ENCODE measurements at places on chromosomes 7 and 10.
A peak's percentile ranks its signal among the peaks of the same experiment; 100 is the strongest.

DNA sequence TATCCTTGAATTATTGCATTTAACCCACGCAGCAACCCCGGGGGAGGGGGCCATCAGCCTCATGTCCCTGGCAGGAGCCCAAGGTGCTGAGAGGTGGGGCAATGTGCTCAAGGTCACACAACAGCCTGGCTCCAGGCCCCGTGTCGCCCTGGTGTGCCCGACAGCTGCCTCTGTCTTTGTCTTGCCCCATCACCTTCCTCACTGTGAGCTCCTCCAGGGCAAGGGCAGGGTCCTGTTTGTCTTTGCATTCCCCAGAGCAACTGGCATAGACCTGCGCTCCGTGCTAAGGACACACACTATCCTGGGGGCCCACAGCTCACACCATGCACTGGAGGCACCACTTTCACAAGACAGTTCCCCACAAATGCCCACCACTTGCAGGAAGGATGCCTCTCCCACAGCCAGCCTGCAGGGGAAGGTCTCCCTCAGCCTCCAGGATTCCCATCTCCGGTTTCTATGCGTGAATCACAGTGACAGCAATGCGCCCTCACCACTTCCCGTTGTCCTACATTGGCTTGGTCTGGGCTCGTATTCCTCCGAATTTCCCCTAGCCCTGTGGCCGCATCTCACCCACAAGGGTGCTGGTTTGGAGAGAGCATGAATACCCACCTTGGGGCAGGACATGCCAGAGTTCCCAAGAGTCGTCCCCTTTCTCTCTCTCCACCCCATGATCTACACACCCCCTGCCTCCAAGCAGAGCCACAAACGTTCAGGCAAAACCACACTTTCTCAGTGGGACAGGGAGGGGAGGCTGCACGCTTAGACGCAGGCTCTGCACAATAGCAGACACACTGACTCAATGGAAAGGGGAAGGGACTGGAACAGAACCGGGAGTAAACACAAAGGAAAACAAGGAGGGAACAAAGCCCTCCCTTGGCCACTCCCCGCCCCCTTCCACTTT is 10.3 kb downstream of the ITPRIP start:
- DNase-seq, result peak; percentile 69

DNA sequence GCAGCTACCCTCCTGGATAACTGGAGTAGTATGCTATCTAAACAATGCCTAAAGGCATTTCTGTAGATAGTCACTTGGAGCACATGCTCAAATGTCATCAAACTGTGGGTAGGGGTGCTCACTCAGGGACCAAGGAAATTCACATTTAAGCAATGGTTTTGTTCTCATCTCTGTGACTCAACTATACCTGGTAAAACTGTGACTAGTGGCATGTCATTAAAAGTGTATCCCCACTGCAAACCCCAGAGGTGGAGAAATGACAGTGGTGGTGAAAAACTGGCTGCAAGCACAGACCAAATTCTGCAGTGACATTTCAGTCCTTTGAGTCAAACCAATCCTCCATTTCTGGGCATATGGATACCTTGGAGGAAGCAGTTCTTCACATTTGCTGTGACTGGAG is 134.2 kb upstream of the EFCAB10 start:
- DNase-seq, result no peak

- no peak for DNase-seq
These were observed 639.7 kb downstream of the AUTS2 start for GRCh38 chr7:70237831-70238575.

DNA sequence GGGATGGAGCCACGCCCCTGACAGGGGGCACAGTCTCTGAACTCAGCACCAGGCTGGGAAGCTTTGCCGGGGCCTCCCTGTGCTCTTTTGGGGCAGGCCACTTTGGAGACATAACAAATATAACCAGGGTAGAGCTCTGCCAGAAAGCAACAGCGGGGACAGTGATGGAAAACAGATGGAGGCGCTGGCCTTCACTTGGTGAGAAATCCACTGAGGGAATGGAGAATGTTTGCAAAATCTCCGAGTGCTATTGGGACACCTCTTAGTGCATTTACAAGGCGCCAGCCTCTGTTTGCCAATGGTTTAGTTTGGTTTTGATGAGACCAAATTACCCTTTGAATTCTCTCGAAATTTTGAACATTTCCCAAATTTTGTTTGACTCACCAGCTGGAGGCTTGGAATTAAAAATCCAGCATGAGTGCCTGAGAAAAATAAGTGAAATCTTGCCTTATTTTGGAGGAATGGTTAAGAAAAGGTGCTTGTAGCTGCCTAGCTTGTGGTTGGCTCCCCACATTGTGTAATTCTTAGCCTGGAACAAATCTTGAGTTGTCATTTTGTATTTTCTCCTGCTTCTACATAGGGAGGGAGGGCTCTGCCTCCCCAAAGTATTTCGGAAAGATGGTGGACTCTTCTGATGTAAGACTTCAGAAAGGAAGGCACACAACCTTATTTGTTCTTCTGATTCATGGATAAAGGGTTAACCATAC is 980.5 kb downstream of the LRMDA start:
- DNase-seq, result no peak

DNA sequence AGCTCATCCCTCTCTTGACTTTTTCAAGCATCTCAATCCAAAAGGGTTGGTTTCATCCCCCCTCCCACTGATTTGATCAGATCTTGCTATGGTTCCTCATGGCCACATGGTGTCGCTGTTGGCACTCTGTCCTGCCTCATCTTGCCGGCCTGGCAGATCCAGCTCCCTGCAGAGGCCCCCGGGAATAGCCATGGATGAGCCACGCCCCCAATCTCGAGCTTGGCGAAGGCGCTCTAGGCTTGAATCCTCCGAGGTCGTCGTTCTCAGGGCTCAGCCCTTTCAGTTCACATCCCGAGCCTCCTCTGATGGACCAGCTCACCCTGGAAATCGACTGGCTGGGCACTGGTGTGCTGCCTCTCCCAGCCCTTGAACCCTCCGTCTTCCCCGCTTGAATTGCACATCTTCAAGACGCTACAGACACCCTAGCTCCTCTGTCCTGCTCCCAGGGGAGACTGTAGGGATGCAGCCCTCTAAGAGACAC is 628.7 kb downstream of the TYW1 start:
- no peak for DNase-seq

DNA sequence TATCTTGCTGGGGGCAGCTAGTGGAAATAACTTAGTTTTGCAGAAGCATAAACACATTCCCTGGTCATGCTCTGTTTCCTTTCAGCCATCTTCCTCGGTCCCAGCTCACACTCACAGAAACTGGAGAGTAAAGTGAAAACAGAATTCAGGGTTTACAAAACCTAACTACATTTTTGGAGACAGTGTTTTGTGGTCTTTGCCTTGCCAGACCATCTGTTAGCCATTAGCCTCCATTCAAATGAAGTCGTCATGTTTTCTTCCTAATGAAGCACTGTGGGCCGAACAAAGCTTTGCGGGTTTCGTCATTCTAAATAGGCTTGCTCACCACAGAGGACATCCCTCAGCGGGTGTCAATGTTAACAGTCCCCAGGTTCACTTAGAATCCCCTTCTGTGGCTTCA is 214.6 kb upstream of the TMEM72 start:
- DNase-seq, result no peak

DNA sequence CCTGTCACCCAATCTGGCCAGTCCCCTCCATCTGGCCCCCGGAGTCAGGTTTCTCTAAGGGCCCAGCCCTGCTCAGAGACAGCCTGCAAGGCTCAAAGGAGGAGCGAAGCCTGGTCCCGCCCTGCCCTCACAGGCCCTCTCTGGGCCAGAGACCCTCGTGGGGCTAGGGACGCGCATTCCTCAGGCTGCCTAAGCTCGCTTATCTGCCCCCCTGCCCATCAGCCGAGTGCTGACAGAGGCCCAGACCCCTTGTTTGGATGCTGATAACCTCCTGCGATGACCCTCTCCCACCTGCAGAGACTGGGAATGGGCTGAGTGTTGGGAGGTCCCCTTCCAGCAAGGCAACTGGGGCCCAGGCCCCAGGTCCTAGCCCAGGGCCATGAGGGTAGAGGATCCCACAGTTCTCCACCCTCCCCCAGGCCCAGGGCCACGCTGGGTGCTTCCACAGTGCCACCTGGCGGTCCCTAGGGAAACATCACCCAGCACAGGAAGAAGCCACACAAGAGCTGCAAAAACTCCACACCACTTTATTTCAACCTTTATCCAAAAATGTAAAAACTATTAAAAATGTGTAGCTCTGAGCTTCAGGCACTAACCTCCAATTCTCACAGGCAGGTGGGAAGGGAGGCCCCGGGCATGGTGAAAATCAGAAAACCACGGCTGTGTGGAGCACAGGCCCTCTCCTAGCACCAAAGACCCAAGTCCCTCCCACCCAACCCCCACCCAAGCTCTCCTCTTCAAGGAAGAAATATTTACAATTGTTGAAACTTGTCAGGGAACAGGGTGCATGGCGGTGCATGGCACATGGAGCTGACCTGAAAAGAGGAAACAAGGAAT is 2.2 kb downstream of the NPM3 start:
- DNase-seq, result no peak

DNA sequence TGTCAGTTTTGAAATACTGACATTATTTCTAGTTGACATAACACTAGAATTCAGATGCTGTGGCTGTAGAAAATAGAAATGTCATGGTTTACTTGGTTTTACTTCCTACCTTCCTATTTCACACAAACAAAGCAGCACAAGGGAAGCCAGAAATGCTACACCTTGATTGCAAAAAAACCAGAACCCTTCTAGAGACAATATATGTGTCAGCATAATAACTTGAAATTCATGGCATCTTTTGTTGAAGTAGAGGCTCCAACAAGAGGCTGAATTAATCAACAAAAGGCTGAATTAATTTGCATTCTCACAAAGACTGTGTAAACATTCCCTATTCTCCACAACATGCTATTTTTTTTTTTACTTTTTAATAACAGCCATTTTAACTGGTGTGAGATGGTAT is 25.2 kb downstream of the ZNF117 start:
- DNase-seq, result no peak

DNA sequence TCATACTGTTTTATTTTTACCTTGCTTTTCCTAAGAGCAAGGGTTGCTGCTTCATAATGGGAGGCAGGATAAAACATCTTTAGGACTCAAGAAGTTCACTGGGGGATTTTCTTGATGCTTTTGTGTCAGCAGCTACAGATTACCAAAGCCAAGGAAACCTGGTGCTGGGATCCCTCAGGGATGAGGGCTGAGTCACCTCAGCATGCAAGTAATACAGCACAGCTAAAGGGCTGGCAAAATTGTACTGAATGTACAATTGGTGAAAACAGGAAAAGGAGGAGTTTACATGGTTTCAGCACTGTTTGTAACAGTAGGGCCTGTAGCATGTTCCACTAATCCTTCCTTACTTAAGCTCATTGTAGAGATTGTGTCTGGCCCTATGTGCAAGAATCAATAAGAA is 1056.8 kb downstream of the SORCS1 start:
- no peak for DNase-seq

GRCh38 chr7:47982610-47983009 is 3.2 kb upstream of the HUS1 start:
- DNase-seq, result no peak

DNA sequence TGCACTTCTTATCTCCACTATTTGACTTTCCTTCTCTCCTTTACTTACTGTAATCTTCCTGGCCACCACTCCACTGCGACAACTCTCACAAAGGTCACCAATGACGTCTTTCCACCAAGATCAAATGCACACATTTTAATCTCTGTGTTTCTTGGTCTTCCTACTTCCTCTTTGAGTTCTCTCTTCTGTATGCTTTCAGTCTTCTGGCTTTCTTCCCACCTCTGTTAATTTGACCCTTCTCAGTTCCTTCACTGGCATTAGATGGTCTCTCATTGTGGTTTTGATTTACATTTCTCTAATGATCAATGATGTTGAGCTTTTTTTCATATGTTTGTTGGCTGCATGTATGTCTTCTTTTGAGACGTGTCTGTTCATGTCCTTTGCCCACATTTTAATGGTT is 31.9 kb downstream of the FAM107B start:
- no peak for DNase-seq

- no peak for DNase-seq
These were observed 27.0 kb downstream of the HIBADH start for GRCh38 chr7:27635728-27636127.

DNA sequence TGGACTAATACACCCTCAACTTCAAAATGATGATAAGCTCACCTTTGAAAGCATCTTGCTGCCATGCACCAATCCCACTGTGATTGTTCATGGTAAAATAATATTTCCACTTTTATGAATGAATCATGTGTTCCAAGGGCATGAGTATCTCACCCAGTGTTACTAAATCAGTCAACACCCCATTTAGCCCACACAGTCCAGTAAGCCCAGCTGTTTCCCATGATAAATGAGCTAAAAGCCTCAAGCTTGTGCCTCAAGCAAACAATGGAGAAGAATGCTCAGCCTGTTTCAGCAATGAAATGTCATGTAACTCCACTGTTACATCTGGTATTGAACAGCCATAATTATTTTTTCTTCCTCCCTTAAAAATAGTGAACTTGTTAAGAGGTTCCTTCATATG is 442.5 kb downstream of the XPNPEP1 start:
- DNase-seq, result no peak

- no peak for DNase-seq
These were observed 22.1 kb downstream of the ACSL5 start for GRCh38 chr10:112395809-112396530.

DNA sequence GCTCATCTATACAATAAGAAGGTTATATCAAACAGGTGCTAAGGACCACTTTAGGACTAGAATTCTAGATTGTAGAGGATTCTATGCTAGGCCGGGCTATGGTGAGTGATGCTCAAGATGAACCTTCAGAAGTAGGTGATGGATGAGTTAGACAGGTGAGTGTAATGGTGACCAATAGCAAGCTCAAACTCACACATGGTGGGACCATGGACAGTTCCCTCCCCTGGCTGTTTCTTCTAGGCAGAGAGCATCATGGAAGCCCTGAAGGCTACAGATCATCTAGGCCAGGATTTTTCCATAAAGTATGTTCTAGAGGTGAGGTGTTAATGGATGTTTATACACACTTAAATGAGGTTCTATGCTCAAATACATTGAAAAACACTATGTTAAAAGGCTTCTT is 162.2 kb upstream of the WDR11 start:
- DNase-seq, result no peak

DNA sequence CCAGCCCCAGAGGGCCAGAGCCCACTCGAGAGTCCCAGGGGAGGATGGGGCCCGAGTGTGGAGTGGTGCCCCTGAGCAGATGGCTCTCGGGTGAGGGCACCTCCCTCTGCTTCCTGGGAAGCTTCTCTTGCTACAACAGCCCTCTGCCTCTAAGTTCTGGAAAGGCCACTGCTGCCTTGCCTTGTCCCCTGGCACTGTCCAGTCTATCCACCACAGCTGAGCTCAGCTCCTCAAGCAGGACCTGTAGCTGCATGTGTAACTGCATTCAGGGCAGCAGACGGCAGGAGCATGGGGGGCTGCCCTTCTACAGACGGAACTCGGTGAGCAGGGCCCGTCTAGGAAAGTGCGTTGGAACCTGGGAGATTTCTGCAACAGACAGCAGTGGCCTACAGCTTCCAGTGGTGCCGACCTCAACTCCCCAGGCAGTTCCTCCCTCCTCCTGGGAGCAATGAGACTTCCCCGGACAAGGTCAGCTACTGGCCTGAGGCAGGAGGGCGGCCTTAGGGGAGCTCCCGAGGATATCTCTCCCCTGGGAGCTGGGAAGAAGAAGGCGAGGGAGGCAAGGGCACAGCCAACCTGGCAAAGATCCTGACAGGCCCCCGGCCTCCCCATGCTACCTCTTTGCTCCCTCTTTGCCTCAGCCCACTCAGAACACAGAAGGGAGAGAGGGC is 88.5 kb downstream of the DLG5 start:
- no peak for DNase-seq

GRCh38 chr7:71384094-71384493 is 252.2 kb downstream of the GALNT17 start:
- DNase-seq, result no peak
